Activated CD4-positive, alpha-beta T cell treated with anti-CD3 and anti-CD28 coated beads, Interleukin-2, Interleukin-6, amounts not matched to agents 100 ng/mL and 50 ng/mL, durations not matched to agents 16 hours and 8 hours (primary cell): ENCODE measurements at places on chromosomes 1 and 21.
A peak's percentile ranks its signal among the peaks of the same experiment; 100 is the strongest.

- no peak for DNase-seq
Observed at GRCh38 chr21:18147678-18148077, 97.0 kb upstream of the CHODL start.

- peak; percentile 4 for DNase-seq
Observed at GRCh38 chr21:30044447-30045064, 104.8 kb upstream of the GRIK1 start.

- peak; percentile 28 for DNase-seq
Observed at GRCh38 chr1:14778898-14779865, 180.7 kb downstream of the KAZN start.

GRCh38 chr21:35507181-35507759 lies 458.2 kb upstream of the RUNX1 start:
- no peak for DNase-seq

GRCh38 chr1:182380199-182380598 lies 11.4 kb downstream of the GLUL start:
- DNase-seq, result no peak

- DNase-seq, result no peak
Observed at GRCh38 chr1:172324761-172325160, 95.7 kb upstream of the C1orf105 start.

DNA sequence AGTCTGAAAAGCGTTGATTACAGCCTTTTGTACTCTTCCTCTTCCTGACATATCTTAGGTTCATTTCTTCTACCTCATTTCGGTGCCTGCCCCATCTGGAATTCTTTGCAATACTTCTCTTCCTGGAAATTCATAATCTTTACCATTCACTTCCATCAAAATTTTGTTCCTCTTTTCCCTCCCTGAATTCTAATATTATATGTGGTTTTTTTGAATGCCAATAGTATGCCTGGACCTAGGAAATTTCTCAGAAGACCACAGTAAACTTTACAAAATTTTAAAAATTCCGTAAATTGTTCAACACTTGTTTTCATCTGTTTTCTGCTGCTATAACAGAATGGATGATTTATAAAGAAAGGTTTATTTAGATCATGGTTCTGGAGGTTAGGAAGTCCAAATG lies 76.8 kb downstream of the MAP3K7CL start:
- no peak for DNase-seq

GRCh38 chr1:151854658-151855057 lies 1.1 kb upstream of the THEM5 start:
- no peak for DNase-seq

DNA sequence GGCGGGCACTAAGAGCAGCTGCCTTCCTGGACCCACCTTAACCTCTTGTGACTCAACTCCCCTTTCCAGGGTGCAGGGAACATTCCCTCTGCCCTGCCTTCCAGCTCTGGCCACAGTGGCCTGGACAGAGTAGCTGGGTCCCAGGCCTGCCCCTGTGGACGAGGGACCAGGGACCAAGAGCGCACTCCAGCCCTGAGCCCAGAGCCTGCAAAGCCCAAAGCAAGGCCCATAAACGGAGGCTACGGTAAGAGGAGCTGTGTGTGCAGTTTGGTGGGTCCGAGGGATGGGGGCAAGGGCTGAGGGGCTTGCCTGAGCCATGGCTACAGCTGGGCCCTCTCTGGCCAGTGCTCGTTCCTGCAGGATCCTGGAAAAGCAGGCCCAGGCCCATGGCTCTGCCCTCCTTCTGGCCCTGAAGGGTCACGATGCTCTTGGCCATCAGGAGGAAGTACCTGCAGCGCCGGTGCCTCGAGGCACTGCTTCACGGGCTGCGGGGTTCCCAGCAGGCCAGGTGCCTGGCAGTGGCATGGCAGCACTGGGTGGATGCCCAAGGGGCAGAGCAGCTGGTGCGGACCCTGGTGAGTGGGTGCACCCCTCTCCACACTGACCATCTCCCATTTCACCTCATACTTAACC lies 17.8 kb downstream of the MTHFR start:
- no peak for DNase-seq

DNA sequence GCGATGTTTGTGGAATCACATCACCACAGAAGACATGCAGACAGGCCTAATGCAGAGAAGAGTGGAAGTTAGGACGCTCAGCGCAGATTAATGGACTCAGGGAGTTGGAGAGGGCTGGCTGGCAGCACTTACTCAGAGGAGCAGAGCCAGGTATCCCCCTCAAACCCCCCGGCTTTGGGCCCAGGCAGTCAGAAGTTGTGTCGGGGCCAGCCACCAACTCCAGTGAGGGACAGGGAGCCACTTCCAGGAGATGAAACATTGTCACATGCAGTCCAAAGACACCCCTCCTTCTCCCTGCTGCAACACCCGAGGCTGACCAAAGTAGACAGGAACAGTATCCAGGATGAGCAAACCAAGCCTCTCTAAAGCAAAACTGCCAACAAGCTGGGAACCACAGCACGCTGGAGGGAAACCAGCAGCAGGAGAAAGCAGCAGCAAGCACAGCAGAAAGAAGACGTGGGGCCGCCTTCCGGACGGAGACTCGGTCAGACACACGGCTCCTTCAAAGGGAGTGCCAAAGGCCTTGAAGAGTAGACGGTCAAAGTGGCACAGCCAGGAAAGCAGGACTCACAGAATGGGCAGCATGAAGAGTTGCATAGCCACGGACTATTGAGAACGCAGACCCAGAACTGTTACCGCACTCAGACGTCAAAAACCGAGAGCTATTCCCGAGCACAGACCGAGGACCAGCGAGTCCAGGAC lies 149.3 kb downstream of the PCBP3 start:
- no peak for DNase-seq

DNA sequence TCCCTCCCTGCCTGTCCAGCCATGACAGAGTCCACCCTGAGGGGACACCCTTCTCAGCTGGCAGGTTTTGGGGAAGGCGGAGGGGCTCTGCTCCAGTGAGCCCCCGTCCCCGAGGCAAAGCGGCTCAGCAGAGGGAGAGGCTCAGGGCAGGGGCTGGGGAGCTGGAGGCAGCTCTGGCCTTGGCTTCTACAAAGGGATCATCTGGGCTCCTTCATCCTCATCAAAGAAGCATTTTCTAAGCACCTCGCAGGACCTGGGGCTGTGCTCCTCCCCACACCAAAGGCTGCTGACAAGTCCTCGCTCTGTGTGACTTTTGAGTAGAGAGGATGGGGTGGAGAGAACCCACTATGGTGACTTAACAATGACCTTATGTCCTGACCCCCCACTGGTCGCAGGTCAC lies 21.0 kb upstream of the CLSTN1 start:
- DNase-seq, result no peak

- DNase-seq, result no peak
Observed at GRCh38 chr1:33930346-33931110, 66.6 kb downstream of the HMGB4 start.

DNA sequence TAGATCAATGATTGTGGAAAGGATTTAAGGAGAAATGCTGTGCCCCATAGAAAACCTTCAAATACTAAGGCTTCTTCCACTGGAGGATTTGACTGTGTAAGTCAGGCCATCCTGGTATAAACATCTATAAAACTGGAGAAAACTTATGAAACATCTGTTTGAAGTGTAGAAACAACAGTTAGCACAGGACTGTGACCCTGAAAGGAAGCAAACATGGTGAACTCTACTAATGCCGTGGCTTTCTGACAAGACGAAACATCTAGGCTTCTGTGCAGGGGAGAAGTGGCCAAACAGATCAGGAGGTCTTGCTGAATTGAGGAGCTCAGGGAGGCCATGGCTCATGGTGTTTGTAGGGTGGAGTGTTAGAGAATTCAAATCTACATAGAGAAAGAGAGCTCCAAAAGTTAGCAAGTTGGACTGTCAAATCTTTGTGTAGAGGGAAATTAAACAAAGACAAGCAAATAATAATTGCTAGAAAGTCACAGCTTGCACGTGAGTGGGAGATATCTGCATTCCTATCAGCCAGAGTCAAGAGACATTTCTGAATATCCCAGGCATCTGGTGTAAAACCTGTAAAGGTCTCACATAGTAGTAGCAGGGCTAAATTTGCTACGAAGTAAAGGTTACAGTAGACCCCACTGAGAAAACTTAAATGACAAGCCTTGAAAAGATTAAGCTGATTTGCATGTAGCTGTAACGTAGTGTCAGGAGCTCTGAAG lies 566.8 kb upstream of the B3GALT2 start:
- DNase-seq, result no peak

DNA sequence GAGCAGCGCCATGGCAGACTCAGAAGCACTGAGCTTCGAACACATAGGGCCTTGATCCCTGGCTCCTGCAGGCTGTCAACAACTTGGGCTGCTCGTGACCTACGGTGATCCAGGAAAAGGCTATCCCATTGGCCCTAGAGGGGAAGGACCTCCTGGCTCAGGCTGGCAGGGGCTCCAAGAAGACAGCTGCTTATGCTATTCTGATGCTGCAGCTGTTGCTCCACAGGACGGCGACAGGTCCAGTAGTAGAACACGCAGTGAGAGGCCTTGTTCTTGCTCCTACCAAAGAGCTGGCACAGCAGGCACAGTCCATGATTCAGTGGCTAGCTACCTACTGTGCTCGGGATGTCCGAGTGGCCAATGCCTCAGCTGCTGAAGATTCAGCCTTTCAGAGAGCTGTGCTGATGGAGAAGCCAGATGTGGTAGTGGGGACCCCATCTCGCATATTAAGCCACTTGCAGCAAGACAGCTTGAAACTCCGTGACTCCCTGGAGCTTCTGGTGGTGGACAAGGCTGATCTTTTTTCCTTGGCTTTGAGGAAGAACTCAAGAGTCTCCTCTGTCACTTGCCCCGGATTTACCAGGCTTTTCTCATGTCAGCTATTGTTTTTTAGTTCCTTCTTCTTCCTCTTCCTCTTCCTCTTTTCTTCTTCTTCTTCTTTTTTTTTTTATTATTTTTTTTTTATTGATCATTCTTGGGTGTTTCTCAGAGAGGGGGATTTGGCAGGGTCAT lies 18.9 kb downstream of the ITLN2 start:
- no peak for DNase-seq

DNA sequence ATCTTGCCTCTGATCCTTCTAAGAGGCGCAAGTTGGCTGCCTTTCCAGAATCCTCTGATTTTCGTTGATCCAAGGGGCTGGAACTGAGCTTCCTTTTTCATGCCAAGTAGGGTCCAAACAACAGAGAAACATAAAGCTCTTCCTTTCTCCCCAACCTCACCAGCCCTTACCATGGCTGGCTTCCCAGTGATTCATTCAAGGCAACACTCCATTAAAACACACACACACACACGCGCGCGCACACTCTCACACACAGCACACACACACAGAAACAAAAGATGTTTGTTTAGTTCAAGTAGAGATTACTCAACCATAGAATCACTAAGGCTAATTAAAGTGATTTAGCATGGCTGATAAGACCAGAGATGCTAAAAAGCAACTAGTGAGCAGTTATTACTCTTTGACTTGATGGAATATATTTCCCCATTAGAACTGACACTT lies 13.0 kb upstream of the GUCA2A start:
- DNase-seq, result no peak

GRCh38 chr1:216890871-216891270 lies 167.6 kb upstream of the ESRRG start:
- no peak for DNase-seq

DNA sequence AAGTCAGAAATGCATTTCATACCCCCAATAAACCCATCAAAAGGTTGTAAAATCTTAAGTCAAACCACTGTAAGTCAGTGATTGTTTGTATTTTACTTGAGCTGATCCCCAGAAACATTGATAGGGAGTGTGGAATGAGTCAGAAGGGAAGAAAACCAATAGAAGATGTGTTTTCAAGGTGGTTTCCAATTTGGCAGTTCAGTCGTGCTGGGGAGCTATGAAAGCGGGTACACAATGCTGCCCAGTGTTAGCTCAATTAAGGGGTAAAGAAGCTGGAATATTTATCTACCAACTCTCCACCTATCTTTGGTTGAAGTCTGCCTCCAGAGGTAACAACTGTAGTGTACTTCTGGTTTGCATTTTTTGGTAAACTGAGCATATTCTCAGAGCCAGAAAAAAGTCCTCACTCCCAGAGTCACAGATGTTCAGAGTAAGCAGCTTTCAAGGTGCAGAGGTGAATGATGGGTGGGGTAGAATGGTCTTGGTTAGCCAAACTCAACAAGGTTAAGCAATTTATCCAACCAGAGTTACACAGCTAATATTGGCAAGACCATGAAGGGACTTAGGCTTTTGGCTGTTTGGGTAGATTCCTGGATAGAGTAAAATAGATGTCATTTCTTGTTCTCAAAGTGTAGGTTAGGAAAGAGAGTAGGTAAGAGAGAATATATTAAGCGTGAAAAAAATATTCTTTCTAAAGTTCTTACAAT lies 202.9 kb upstream of the ADGRL2 start:
- no peak for DNase-seq

DNA sequence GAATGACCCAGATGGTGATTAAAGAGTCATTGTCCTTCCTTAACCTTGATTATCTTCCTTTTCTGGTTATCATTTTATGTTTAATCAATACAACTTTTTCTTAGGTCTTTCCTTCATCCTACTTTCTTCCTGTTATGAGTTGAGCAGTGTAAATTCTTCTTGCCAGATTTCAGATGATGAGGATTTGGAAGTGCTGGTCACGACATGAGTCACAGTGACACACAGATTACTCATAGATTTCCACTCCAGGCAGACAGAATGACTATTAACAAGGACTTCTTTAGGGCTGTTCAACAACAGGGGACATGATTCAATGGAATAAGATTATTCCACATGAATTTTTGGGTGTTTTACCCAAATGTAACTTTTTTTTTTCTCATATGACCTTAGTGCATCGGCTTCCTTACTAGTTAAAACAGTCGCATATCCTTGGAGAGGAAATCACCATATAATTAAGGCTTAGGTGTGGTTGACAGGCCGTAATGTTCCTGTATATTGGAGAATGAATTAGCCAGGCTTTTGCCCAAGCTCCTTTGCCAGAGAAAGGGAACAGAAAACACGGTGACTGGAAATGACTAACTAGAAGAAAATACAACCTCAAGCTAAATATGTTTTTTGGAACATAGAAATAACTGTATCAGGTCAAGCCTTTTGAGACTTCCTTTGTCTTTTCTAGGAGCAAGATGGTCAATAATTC lies 44.2 kb downstream of the PRRX1 start:
- peak; percentile 6 for DNase-seq

DNA sequence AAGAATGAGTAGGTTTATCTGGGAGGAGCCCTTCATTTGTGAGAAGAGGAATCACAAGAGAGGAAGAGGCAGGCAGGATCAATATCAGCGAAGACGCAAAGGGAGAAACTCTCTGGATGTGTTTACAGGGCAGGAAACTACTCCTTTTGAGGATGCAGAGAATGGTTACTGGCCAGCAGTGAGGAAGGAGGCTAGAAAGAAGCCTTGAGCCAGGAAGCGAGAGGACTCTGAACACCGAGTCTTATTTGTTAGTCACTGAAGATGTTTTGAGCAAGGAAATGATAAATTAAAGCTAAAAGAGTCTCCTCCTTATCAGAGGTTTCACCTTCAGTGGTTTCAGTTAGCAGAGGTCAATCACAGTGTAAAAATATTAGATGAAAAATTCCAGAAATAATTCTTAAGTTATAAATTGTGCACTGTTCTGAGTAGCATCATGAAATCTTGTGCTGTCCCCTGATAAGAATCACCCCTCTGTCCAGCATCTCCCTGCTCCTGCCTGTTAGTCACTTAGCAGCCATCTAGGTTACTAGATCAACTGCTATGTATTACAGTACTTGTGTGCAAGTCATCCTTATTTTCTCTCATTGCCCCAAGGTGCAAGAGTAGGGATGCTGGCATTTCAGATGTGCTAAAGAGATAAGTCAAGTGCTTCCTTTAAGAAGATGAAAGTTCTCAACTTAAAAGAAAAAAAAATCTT lies 43.5 kb downstream of the WLS start:
- no peak for DNase-seq
